ENCODE measurements at places on chromosomes 1 and 21.

DNA sequence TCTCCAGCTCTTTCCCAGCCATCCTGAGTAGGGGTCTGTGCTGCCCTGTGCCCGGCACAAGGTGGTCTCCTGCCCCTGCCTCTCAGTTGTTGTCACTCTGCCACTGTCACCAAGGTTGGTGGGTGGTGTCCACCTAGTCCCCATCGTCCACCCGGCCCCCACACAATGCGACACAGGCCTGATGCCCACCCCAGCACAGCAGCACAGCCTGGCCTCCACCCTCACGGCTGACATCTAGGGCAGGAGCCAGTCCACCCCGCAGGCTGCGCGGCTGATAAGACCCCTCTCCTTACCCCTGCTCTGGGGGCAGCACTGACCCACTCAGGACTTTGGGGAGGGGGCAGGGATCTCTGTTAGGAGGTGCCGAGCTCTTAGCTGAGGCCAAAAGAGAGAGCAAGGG, 198.3 kb downstream of the LIPI start:
- DNase-seq = no peak

GRCh38 chr1:246020211-246020954, 486.7 kb downstream of the SMYD3 start:
- peak; percentile 36 for DNase-seq

- DNase-seq = no peak
Observed at GRCh38 chr1:177710696-177711620, 258.9 kb downstream of the SEC16B start.

DNA sequence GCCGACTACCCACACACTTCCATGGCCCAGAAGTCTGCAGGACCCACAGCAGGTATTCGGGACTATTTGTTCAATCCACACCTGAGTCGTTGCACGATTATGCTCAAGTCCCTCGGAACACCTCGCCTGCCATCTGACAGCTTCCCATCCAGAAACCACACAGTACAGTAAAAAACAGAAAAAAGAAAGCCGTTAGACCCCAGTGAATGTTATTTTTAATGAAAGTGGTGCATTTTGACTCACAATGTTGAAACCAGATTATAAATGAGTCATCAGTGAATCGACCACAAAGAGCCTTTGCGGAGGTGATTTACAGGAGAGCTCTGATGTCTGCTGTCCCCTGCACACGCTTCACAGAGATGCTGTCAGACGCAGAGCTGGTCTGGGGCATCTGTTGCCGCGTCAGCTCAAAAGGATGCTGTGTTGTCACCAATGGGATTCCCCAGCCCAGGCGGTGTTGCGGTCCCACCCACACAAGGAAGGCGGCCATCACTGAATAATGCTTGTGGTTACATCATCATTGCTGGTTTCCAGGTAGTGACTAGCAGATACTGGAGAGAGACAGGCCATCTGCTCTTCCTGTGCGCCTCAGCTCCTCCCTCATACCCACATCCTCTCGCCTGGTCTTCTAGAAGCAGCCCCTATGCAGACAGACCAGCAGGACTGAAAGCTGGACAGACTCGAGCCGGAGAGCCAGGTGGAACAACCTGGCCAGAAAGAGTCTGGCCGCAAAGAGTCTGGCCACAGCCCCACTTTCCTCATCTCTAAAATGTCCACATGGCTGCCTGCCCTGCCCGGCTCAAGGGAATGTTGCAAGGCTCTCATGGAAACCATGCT, 116.8 kb downstream of the TOMM20 start:
- peak; percentile 100 for DNase-seq

- peak; percentile 69 for DNase-seq
Observed at GRCh38 chr1:91846007-91846638, 39.8 kb downstream of the TGFBR3 start.

- DNase-seq = no peak
Observed at GRCh38 chr1:237048803-237049202, 6.8 kb downstream of the RYR2 start.

GRCh38 chr21:42807938-42808613, 71.3 kb downstream of the WDR4 start:
- no peak for DNase-seq

GRCh38 chr1:211804915-211805314, 25.6 kb downstream of the LPGAT1 start:
- no peak for DNase-seq

DNA sequence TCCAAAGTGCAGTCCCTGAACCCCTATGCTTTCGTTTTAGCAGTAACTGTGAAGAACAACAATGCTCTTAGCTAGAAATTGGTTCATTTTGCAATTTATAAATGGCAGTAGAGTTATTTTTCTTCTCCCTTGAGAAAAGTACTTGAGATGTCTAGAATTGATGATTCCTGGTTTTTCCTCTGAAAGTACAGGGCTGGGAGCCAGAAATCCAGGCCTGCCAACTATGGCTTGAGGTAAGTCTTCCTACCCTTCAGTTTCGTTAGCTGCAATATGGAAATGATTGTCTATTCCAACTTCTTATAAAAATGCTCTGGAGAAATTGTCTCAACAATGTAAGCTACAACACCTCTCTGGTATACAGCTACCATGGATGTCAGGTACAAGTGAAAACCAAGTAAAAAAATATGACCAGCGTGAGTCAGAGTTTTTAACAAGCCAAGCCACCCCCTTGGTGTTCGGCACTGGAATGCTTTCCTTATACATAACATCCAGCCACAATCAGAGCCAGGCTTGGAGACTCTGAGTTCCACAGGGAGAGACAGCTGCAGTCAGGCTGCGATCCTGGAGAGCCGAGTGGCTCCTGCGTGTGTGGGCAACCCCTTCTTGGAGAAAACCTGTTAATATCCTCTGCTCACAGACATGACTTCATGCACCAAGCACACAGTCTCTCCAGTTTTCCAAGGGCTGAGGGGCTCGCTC, 22.0 kb downstream of the TSPAN2 start:
- DNase-seq = no peak

DNA sequence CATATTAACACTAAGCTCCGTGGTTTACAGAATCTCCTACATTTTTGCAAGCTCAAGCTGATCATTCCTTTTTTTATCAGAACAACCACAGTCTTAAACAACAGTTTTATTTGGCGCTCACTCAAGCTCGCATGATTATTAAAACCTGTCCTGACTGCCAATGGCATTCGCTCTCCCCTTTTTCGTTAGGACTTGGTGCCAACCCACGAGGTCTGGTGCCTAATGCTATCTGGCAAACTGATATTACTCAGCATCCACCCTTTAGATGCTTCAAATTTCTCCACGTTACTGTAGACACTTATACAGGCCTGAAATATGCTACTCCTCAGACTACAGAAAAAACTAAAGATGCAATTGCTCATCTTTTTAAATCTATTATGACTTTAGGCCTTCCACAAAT, 23.0 kb upstream of the ITLN1 start:
- no peak for DNase-seq

DNA sequence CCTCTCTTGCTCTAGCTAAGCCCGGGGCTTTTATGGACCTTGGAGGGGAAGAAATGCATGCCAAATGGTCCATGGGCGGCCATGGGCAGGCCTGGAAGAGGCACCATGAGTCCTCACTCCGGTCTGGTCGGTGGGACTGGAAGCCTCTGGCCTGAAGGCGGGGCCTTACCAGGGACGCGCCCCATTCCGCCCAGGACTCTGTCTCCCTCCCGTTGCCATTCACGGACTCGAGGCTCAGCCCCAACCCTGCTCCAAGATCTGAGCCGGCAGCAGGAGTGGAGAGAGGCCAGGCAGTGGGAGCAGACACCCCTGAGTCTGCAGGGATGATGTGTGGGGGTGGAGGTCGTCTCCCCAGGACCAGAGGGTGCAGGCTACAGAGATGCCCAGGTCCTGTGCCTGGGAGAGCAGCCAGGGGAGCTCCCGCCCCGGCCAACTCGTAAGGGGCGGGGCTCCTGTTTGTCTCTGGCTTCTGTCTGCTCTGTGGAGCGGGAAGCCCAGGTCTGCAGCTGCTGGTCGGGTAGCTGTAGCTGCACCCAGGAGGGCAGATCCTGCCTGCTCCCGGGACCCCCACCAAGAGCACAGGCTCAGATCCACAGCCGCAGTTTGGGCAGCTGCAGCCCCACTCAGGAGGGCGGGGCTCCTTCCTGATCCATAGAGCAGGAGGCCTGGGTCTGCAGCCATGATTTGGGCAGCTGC, 8.3 kb upstream of the KANK4 start:
- no peak for DNase-seq

DNA sequence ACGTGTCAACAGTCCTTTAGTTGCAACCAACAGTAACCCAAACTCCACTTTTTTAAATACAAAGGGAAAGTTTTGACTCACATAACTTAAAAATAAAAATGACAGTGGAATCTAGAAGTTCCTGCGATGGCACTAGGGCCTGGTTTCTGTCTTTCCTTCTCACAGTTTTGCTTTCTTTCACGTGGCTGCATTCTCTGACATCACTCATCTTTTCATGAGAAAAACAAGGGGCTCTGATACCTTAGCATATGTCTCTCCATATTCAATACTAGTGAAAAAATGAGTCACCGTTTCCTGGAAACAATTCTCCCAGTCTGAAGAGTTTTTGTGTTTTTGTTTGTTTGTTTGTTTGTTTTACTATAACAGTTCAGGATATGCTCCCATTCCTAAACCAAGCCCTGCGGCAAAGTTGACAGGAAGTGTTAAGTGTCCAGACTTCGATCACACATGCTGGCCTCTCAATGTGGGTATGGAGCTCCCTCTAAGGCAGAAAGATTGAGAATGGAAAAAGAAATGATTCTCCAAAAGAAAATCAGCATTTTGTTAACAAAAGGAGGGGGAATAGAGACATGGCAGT, 483.3 kb downstream of the TTLL7 start:
- DNase-seq = no peak

GRCh38 chr1:65065524-65066418, 82.2 kb upstream of the AK4 start:
- no peak for DNase-seq

GRCh38 chr1:216154063-216154462, 269.2 kb downstream of the USH2A start:
- DNase-seq = no peak

DNA sequence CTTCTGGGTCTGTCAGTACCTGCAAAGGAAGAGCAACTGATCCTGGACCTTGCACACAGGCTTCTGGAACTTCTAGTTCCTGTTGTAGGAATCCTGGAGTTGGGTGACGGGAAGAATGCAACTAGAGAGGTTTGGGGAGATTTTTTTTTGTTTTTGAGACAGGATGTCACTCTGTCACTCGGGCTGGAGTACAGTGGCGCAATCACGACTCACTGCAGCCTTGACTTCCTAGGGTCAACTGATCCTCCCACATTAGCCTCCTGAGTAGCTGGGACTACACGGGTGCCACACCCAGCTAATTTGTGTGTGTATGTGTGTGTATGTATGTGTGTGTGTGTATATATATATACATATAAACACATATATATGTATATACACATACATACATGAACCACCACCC, 18.8 kb downstream of the ENTREP3 start:
- peak; percentile 54 for DNase-seq

DNA sequence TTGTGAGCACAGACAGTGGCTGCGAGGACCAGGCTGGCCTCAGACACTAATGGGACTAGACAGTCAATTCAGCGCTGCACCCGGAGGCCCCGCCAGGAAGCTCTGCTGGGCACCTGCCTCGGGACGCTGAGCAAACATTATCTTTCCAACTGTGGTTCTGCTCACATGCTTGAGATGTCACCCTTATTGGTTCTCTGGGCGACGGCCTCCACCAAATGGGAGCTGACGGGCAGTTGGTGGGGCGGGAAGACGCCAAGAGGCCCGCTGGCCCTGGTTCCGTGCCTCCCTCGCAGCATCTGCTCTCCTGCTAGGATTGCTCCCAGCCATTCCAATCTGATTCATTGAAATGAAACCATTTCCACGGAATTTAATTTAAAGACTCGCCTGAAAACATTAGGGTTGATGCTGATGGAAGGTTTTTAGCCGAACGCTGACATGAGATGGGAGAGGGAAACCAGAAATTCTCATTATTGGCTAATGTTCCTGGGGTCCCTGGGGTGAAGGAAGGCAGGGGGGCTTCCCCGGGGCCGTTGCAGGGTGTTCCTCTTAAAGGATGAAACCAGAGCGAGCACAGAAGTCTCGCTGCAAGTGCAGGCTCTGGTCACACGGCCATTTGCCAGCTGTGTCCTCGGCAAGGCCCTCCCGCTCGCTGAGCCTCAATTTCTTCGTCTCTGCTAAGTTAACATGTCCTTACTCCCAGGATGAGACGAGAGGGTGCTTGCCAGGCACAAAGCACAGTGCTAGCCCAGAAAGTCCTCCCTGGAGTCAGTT, 512.2 kb downstream of the NPHP4 start:
- DNase-seq = no peak

DNA sequence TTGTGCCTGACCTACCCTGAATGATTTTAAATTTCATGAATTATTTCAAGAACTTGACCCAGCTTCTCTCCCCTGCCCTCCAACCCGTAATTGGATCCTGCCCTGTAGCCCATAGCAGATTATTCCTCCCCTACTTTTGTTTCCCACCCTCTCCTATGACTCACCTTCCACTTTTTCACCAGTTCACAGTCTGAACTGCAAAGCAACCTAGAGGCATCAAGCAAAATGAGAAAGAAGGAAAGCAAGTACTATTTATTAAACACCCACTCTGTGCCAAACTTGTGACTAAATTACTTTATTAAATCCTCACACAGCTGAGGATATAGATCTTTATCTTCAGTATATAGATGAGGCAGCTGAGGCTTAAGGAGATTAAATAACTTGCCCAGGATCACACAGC, 20.7 kb upstream of the IKBKE start:
- DNase-seq = no peak

DNA sequence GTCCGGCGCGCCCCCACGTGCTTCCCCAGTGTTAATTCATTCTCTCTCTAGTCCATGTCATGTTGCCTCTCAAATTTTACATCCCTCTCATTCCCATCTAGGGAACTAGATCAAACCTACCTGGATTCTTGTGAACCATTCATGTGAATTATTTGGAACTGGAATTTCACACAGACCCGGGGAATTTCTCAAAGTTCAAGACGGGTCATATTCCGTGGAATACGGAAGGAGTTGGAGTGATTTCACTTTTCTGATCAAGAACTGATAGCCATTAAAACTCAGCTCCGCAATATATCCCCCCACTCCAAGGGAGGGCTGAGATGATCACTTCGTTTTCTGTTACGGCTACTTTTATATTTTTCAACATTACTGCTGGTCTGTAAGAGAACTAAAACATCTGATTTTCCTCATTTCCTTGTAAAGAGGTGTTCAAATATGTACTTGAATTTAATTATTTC, 1.0 kb upstream of the ENO1 start:
- DNase-seq = no peak

DNA sequence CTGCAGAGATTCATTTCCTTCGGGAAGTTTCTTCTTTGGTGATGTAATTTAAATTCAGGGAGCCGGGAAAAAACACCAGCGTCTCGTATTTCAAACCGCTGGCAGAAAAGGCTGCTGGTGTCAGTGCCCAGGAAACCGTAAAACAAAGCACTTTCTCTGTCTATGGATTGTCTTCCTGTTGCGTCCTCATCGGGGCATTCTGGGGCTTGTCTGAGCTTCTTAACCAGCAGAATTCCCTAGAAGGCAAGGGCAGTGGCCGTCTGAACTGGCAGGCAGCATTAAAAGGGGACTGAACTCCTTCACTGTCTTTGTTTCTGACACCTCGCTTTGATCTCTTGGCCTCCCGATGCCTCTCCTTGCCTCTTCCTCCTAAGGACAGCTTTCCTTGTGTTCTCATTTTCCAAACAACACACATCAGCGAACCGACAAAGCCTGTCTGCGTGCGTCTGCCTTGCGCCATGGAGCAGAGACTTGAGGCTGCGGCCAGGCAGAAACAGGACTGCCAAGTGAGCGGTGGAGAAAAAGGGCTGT, 391.6 kb upstream of the VAMP3 start:
- DNase-seq = no peak

GRCh38 chr1:115136706-115137105, 47.4 kb upstream of the TSPAN2 start:
- no peak for DNase-seq

- no peak for DNase-seq
Observed at GRCh38 chr1:27624467-27625178, 10.4 kb downstream of the FGR start.

- no peak for DNase-seq
Observed at GRCh38 chr1:6392809-6393399, 663 bp downstream of the ACOT7 start.
